GF-D8 (cell line): ENCODE measurements at places on chromosomes 5 and 9.

DNA sequence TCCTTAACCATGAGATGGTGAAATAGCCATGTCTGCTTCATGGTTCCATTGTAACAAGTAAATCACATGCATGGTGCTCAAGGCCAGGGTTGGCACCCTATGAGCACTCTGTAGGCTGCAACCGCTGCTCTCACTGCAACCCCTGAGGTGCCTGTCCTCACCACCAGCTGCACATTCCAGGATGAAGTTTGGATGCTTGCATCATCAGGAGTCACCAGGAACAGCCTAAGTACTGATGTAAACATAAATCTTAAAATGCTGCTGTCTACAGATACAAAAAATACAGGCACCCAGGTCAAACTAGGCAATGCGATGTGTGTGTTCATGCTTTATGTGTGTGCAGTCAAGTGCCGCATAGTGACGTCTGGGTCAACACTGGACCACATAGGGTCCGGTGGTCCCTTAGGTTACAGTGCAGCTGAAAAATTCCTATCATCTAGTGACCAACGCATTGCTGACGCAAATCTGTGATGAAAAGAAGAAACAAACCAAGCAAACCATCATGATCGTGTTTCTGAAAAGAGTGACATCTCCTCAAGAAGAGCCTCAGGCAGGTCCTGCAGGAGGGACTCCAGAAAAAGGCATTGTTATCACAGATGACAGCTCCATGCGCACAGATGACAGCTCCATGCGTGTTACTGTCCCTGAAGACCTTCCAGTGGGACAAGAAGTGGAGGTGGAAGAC, 234.8 kb downstream of the AUH start:
- DNase-seq, result no peak

GRCh38 chr9:16289639-16290038, 580.8 kb downstream of the BNC2 start:
- no peak for DNase-seq

DNA sequence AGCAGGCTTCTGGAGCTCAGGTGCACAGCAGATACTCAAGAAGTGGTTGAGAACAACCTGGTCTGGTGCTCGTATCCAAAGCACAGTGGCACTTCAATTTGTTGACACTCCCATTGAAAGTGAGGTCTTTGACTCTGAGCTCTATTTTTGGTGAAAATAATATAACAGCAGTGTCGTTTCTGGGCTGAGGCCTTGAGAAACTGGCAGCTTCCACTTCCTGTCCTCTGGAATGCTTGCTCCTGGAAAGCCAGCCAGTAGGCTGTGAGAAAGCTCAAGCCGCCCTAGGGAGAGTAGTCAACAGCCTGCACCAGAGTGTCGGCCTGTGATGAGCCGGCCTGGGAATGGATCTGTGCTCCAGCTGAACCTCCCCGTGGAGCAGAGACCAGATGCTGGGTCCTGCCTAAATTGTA, 6.8 kb upstream of the SUSD3 start:
- DNase-seq, result no peak

DNA sequence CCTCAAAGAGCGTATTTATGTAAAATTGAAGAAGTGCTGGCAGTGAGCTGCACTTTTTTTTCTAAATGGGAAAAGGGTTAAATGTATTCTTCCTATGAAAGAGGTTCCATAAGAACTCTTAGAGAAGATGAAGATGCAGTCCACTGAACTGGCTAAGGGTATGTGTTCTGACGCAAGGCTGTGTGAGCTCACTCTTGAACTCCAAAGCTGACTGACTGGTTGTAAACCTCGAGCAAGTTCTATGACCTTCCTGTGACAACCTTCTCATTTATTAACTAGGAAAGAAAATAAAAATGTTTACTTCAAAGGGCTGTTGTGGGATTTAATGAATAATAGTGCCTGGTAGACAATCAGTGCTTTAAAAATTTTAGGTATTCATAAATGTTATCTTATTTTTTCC, 46.7 kb downstream of the POC5 start:
- DNase-seq, result no peak

- DNase-seq, result no peak
Observed at GRCh38 chr9:95100071-95100627, 217.4 kb downstream of the FANCC start.

DNA sequence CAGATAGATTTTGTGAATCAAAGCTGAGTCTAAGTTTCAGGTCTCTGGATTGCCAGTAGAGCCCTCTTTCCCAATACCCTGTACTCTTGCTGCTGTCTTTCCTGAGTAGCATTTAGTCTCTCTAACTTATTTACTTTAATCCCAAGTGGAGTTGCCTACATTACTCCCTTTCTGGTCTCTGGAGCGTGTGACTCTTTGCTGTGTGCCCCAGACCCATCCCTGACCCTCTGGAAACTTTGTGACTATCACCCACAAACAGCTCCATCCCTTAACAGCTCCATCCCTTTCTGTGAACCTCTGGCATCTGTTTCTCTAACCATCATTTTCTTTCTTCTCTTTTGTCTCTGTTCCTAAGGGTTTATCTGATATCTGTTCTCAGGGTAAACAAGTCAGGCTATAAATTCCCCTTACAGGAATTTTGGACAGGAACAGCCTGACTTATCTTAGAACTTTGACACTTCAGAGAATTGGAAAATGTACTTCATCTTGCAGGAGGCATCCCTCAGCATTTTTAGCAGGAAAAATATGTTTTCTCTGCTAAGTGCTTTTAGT, 1167.1 kb upstream of the SEMA6A start:
- DNase-seq, result no peak

- DNase-seq, result no peak
Observed at GRCh38 chr5:1517838-1518237, 5.9 kb downstream of the LPCAT1 start.

- DNase-seq, result no peak
Observed at GRCh38 chr5:79396265-79396664, 117.7 kb downstream of the HOMER1 start.
